Activated T-cell treated with anti-CD3 and anti-CD28 coated beads for 24 hours (primary cell): ENCODE measurements at places on chromosomes 16 and 17.

DNA sequence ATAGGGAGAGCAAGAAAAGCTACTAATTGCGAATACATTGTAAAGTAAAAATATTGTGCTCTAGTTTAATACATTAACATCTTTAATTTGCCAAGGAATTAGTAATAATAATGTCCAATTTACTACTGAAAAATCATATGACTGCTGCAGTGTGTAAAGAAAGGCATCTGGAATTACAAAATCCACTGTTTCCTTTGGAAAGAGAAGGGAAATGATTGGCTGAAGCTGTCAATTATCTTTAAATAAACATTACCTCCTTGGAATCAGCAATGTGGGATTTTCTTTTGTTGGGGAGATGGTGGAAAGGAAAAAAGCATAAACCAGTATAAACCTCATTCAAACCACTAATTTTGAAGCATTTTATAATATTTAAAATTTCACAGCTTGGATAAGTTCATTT, 276.0 kb downstream of the MAP2K6 start:
- DNase-seq: no peak

- DNase-seq: no peak
Measured at GRCh38 chr16:54926166-54926838, 4.4 kb upstream of the IRX5 start.

GRCh38 chr17:19482576-19482975, 51.1 kb upstream of the SLC47A1 start:
- DNase-seq: no peak

DNA sequence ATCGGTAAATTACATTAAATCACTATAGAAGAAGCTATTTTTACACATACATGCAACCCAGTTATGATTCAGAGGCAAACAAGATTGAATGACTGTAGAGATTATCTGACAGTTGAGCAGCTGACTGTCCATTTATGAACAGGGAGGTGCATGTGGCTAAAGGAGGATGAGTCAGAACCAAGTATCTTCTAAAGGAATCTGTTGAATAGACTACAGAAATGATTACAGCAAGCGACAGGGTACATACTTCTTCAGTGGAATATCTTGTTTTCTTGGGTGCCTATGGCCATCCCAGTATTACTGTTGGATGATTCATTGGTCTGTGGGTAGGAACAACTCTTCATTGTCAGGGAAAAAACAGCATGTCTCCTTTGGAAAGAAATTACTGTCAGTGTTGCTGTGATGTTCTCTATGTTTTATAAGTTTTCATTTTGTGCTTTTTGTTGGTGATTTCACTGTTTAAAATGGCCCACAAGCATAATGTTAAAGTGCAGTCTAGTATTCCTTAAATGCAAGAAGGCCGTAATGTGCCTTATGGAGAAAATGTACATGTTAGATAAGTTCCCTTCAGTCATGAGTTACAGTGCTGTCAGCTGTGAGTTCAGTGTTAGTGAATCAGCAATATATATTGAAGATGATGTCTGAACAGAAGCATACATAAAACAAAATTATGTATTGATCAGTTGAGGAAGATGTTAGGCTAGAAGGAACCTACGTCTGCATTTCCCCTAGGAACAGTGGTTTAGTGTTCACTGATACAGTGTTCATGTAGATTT, 27.0 kb downstream of the CBFB start:
- no peak for DNase-seq

GRCh38 chr17:35342276-35342675, 31.1 kb downstream of the SLFN11 start:
- no peak for DNase-seq

GRCh38 chr16:85136702-85137322, 24.5 kb upstream of the CIBAR2 start:
- DNase-seq: no peak

GRCh38 chr17:6546069-6546718, 10.2 kb downstream of the PITPNM3 start:
- no peak for DNase-seq

GRCh38 chr16:51556694-51557340, 405.7 kb upstream of the SALL1 start:
- no peak for DNase-seq

DNA sequence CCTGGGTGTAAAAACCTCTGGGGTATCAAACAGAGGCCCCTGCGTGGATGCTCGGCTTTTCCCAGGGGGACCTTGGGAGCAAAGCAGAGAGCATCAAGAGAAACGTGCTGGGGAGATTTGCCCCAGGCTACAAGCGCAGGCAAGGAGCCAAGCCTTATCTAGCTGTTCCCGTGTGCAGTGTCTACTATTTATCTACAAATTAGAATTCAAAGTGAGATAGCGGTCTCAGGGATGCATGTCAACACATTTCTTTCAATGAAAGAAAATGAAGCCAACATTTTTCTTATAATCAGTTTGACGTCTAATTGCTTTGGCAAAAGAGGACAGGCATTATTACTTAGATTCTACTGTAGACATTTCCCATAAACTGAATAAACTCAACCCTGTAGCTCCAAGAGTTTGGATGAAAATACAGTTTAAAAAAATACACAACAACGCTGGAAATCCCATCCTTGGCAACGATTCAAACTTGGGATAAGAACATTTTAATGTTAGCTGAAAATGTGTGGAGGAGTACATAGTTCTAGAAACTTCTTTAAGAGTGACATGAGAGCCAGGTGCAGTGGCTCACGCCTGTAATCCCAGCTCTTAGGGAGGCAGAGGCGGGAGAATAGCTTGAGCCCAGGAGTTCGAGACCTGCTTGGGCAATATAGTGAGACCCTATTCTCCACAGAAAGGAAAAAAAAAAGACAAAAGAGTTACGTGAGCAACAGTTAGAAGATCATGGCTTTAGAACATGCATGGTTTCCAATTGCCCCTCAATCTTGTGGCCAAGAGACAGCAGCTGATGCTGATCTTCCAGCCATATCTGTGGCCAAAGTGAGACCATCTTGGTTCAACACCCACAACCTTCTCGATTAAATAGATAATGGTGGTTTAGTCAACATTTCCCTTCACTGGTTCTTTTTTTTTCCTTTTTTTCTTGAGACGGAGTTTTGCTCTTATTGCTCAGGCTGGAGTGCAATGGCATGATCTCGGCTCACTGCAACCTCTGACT, 7.2 kb downstream of the SPNS3 start:
- no peak for DNase-seq

DNA sequence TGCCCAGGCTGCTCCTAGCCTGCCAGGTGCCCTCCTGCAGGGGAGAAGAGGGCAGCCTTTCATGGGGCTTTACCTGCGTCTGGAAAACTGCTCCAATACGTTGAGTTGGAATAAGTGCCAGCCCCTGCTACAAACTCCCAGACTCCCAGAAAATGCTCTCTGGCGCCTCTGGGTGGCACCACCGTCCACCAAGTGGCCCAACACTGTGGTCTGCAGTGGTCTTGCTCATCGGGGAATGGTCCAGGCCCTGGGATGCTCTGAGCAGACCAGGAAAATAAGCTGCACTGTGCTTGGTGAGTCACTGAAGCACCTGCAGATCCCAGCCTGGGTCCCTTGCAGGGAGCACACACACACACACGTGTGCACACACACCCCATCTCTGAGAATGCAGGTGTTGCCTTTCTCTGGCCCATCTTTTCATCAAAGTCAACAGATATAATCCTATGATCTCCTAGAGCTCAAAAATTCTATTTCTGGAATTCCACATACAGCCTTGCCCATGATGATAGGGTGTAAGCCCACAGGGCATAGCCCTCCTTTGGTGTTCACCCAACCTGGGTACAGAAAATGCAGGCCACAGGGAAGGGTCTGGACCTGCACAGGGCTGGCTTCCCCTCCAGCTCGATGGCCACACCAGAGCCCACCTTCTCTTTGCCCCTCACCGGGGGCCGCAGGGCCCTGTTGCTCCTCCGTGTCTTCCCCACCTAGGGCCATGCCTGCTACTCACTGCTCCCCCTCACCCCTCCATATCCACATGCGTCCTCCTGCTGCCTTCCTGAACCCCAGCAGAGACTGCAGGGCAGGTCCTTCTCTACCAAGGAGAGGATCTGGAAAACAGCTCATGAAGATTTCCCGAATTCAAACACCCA, 20.5 kb downstream of the CDIP1 start:
- no peak for DNase-seq

DNA sequence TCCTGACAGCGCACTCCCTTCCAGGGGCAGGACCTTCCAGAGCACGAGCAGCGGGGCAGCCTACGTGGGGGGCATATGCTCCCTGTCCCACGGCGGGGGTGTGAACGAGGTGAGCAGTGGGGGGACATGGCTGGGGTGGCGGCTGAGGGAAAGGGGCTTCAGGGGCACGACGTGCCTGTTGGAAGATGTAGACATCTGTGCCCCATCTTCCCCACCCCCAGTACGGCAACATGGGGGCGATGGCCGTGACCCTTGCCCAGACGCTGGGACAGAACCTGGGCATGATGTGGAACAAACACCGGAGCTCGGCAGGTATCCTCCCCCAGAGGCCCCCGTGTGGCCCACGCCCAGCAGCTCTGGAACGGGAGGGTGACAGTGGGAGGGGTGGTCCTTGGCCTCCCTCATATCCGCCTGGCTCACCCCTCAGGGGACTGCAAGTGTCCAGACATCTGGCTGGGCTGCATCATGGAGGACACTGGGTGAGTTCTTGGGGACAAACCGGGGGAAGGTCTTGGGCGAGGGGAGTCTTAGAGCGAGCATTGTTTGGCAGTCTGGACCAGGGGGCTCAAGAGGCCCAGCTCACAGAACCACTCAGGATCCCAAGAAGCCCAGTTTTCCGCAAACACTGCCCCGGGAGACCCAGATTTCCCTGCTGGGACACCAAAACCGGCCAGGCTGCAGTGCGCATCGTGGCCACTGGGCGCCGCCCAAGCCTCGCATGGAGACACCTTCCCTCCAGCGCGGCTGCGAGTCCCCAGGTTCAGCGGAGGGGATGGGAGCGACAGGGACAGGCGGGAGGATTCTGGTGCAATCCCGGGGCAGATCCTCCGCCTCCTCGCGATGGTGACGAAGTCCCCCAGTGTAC, 15.7 kb downstream of the ADAM11 start:
- peak; percentile 82 for DNase-seq

GRCh38 chr17:5437721-5438317, 1.1 kb downstream of the C1QBP start:
- DNase-seq: no peak

DNA sequence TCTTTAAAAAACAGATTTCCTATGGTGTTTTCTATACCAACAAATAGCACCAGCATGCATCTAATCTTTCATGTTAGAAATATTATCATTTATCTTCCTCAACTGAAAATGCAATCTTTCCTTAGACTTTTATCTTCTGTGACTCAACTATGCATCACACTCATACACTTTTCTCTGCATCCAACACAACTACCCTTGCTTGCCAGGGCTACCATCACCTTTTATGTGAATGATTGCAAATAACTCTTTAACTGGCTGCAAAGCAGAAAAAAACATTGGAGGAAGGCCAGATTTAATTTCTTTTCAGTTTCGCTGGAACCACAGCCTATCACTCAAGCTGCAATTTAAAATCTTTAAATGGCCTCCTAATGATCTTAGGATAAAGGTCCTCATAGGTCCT, 212.9 kb downstream of the CDH8 start:
- no peak for DNase-seq

- no peak for DNase-seq
Measured at GRCh38 chr16:67212766-67213165, 13.8 kb downstream of the ELMO3 start.

DNA sequence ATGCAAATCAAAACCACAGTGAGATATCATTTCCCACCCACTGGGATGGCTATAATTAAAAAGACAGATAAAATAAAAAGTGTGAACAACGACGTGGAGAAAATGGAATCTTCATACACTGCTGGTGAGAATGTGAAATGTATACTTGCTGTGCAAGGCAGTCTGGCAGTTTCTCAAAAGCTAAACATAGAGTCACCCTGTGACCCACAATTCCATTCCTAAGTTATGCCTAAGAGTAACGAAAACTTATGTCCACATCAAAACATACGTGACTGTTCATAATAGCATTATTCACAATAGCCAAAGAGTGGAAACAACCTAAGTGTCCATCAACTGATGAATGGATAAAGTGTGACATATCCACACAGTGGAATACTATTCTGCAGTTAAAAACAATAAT, 38.1 kb upstream of the VPS4A start:
- DNase-seq: no peak
